ENCODE measurements at places on chromosomes 6 and 20.

- DNase-seq = no peak
Observed at GRCh38 chr6:156389296-156389695, 387.9 kb upstream of the ARID1B start.

- no peak for DNase-seq
Observed at GRCh38 chr6:150567380-150567779, 32.3 kb upstream of the PLEKHG1 start.

DNA sequence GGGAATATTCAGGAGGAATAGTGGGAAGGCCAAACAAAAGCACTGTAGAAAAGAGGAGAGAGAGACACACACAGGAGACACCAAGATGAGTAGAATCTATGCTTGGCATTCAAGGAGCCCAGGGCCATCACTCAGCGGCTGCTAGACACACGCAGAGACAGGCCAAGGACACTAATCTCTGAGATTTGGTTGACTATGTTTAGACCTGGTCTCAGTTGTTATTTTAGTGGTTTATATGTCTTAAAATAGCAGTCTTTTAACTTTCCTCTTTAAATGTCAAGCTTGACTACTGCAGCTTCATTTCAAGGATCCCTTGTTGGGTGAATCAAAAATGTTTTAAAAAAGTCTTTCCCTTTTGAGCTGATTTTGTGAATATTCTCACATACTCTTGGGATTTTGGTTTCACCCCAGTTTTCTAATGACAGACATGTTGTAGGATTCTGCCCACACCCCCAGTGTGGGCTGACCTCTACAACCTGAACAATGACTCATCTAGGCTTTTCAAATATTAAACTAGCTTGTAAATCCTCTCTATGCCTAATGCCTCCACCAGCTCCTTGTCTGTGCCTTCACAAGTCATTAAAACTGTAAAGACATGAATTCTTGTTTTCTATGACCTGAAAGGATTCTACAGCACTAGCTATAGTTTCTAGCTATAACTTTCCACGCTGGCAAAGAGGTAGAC, 142.7 kb upstream of the EXOC2 start:
- no peak for DNase-seq

GRCh38 chr6:14463110-14463509, 345.5 kb downstream of the CD83 start:
- DNase-seq = no peak

DNA sequence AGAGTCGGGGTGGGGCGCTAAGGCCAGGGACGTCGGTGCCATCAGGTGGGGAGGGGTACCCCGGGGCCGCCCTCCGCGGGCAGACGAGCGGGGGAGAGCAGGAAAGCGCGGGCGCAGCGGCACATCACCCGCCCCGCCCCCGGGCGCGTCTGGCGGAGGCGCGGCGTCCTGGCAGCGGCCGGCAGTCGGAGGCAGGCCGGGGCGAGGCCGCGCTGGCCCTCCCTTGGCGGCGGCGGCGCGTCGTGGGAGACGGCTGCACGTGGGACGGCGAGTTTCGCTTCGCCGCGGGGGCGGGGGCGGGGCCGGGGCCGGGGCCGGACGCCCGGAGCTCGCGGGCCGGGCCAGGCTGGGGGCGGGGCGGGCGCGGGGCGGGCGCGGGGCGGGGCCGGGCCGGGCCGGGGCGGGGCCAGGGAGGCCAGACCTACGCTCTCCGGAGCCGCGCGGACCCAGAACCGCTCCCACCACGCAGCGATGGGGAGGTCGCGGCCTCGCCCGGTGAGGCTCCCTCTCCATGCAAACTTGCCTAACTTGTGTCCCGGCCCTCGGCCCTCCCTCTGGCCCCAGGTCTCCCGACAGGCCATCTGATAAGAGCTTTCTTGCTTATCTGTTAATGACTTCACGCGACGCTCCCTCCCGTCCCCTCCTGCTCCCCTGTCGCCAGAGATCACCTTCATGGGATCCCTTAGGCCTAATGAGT, 12.5 kb downstream of the ITPR3 start:
- DNase-seq = peak; percentile 44

- DNase-seq = no peak
Observed at GRCh38 chr6:99592900-99593299, 13.7 kb upstream of the PRDM13 start.

DNA sequence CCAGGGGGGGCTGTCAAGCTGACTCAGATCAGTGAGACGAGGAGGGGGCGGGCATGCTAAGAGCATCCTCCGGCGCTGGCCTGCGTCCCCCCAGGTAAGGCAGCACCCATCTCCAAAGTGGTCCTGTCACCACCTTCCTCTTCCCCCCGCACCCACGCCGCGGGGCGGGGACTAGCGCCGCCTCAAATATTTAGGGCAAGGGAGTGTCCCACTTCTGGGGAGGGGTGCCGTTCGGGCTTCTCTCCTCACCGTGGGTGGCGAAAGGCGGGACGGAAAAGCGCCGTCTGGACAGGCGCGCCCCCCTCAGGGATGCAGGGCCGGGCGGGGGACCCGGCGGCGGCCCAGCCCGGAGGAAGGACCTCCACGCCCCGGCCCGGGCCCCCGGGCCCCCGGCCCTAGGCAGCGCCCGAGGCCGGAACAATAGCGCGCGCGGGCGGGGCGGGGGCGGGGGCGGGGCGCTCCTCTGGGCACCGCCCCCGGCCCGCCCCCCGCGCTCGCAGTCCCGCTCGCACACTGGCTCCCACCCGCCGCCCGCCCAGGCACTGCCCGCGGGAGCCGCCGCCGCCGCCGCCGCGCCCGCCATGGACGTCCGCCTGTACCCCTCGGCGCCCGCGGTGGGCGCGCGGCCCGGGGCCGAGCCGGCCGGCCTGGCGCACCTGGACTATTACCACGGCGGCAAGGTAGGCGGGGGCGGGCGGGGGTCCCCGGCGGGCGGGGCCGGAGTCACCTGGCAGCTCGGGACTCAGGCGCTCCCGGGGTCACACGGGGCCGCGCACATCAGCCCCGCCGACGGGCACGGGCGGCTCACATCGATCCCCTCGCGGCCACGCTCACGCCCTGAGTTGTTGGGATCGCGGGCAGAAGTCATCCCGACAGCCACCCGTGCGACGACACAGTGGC, at the start of gene TOX2:
Gene TOX2, plus strand, starts transcription at position 542 of the 900 bp plus-strand sequence. Its CDS starts 40 bp downstream, at position 582.
- peak; percentile 21 for DNase-seq

DNA sequence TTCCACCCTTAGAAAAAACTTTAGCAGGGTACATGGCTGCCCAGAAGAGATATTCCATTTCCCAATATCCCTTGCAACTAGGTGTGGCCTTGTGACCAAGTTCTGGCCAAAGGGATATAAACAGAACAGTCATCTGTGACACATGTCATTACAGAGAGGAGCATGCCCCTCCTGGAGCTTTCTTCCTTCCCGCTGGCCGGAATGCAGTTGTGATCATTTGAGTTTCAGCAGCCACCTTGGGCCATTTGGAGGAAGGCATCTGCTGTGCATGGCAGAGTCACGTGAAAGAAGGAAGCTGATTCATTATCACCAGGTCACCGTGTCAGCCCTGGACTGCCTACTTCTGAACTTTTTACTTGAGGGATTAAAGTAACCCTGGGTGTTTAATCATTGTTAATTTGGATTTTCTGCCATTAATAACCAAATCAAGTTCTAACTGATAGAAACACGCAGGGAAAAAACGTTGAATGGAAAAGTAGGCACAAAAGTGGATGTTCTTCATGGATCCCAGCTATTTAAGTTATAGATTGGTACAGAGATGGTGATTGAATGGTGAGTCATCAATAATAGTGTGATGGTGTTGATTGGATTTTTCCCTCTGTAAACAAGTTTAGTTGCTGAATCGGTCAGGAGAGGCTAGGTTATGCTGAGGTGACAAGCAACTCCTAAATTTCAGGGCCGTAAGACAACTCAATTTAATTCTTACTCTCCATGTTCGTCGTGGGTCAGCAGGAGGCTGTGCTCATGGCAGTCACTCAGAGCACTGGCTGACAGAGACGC, 80.7 kb upstream of the CCDC167 start:
- no peak for DNase-seq

GRCh38 chr6:134352786-134353480, 35.0 kb upstream of the SGK1 start:
- no peak for DNase-seq

GRCh38 chr6:147154454-147154853, 49.8 kb upstream of the STXBP5 start:
- no peak for DNase-seq

- DNase-seq = no peak
Observed at GRCh38 chr6:22145823-22146677, 150.8 kb downstream of the PRL start.

- no peak for DNase-seq
Observed at GRCh38 chr6:16659466-16660156, 101.6 kb downstream of the ATXN1 start.

DNA sequence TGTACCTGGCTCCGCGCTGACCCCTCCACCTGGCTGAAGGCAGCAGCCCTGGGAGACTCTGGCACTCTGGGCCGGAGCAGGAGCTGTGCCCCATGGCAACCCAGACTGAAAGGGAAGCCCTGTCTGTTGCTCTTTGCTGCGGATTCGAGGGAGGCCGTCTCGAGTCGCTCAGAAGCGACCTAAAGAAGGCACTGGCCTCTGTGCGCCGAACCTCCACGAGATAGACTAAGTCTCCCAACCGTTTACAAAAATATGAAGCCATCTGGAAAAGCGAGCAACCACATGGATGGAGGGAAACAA, 10.5 kb upstream of the TBX18 start:
- DNase-seq = no peak

- DNase-seq = no peak
Observed at GRCh38 chr6:47298475-47298874, 11.2 kb downstream of the TNFRSF21 start.

DNA sequence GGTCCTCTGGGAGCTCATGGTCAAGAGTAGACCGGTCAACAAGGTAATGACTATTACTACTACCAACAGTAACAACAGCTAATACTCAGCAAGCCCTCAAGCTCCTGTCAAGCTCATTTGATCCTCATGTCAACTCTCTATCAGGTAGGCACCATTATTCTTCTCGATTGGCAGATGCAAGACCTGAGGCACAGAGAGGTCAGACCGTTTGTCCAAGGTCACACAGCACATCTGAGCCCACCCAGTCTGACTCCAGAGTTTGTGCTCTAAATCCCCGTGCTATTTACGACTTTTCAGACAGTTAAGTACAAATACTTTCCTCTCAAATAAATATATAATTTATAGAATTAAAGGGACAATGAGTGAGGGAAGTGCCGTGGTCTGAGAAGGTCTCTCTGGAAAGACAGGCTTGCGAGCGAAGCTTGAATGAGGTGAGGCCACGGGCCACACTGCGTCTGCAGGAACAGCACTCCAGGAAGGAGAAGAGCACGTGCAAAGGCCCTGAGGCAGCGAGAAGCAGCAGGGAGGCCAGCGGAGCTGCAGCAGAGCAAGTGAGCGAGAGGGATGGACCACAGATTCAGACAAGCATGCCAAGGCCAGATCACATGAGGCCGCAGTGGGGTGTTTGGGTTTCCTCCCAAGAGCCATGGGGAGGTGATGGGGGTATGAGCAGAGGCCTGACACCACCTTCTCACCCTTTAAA, 117.3 kb downstream of the PREX1 start:
- DNase-seq = no peak

DNA sequence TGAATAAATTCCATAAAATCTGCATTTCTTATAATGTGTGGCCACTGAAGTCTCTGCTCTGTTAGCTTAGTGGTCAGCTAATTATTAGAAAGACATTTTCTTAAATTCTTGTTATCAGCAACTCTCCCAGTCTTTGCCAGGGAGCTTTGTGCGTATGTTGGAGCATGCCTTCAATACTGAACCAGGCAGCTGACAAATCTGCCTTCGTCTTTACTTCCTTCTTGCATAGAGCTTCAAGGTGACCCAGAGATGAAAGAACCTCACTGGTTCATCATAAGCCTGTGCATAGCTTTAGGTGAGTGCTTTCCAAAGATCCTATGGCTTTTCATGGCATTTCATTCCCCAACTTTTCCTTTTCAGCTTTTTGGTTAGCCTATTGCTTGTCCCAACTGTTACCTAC, 43.0 kb upstream of the NELFCD start:
- no peak for DNase-seq

- DNase-seq = no peak
Observed at GRCh38 chr6:158507174-158507573, 52.7 kb upstream of the TMEM181 start.

- DNase-seq = no peak
Observed at GRCh38 chr20:38152175-38152620, 12.9 kb downstream of the TGM2 start.

DNA sequence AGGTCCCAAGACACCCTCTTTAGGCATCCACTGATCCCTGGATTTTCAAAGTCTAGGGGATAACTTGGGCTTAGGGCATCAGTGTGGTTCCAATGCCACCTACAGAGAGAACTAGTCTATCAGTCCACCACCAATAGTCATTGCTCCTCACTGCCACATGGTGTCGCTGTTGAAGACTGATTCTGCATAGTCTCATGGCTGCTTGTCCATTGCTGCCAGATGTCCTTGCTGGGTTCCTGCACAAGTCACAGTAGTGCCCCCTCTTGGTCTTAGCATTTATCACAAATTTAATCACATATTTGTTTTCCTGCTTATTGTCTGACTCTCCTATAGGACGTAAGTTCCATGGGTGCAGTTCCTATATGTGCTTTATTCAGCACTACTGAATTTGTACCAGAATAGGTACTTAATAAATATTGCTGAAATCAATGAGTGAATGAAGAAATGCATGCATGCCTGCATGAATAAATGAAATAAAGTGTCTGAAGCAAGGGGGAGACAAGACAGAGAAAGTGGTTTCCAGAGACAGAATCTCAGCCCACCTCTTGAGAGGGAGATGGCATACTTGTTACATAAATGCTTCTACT, 45.9 kb upstream of the RALY start:
- no peak for DNase-seq

- DNase-seq = no peak
Observed at GRCh38 chr20:50038169-50038568, 55.4 kb downstream of the SNAI1 start.

DNA sequence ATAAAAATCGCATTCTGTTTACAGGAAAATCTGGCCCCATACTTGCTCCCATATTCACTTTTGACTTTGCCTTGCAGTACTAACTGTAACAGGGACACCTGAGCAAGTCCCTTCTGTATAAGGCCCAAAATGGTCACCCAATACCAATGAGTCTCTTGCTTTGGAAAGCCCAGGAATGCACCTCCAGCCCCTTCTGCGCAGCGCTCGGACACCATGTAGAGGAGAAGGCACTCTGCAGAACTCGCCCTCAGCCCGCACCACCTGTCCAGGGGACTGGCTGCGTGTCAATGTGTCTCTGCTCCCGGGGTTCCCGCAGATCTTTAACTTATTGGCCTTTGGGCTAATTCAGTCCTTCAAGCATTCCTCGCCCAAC, 746 bp upstream of the PRND start:
- DNase-seq = no peak

DNA sequence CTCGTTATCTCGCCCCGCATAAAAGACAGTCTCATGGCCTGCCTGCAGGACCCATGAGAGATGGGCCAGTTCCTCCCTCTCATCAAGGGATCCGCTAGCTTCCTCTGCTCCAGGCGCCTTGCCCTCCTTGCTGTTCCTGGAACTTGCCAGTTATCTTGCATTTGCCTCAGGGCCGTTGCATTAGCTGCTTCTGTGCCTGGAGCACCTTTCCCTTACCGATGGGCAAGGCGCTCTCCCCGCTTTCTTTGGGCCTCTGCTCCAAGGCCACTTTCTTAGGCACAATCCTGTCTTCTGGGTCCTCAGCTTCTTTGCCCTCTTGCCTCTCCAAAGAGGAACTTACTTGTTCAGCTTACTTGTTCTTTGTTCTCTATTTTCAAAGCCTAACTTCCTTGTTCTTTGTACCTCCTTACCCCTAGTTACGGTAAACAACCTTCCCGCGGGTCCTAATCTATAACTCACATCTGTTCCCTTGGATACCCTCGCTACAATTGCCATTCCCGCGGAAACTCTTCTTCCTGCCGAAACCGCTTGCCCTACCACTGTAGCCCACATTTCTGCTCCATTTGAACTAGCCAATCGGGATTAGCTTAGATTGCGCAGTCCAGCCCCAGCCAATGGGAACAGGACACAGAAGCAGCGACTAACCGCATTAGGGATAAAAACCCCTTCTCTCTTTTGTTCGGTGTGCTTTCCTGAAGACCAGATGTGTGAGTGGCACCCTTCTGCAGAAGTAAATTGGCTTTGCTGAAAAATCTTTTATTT, 887 bp upstream of the NSFL1C start:
- no peak for DNase-seq
